ENCODE measurements at places on chromosomes 13 and 19.

DNA sequence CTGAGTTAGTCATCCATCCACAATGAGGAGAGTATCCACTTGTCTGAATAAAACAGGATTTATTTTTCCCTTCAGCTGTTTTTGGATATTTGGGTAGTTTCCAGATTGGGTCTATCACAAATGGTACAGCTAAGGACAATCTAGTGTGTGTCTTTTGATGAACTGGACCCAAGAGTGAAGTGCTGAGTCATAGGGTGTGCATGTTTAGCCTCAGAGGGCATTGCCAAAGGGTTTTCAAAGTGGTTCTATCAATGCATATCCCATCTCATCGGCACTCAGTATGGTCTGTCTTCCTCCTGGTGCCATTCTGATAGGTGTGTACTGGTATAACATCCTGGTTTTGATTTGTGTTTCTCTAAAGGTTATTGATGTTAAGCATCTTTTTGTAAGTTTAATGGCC, 62.3 kb downstream of the GSX1 start:
- DNase-seq = no peak

- DNase-seq = no peak
Observed at GRCh38 chr13:112669881-112670499, 19.8 kb upstream of the ATP11A start.

DNA sequence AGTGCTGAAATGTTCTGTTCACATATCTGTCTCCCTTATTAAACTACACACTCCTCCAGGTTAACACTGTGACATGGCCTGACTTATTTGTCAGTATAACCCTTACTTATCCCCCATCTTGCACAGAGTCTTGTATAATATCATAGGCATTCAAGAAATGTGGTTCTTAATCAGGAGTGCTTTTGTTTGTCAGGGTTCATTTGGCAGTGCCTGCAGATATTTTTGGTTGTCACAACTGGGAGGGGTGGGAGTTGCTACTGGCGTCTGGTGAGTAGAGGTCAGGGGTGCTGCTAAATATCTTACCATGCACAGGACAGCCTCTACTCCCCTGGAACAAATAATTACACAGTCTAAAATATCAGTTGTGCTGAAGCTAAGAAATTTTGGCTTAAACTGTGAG, 20.4 kb upstream of the OBI1 start:
- no peak for DNase-seq

DNA sequence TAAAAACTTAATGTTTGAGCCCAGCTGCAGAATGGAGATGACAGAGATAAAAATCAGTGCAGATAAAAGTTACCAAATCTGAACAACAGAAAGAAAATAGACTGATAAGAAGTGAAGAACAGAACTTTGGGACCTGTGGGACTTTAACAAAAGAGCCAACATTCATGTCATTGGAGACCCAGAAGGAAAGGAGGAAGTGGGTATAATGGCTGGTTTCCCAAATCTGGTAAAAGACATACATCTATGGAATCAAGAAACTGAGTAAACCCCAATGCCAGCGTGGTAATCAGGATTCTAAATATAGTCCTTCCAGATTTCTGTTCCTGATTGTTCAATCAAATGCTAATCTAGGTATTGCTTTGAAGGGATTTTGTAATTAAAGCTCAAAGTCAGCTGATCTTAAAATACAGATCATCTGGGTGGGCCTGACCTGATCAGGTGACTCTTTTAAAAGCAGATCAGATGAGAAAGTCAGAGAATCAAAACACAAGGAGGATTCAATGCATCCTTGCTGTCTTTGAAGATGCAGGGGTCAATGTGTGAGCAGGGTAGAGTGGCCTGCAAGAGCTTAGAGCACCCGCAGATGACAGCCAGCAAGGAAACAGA, 25.3 kb upstream of the CEACAM20 start:
- no peak for DNase-seq

GRCh38 chr13:63774133-63774532, 2358.5 kb upstream of the PCDH20 start:
- no peak for DNase-seq

Measured in ureter (tissue), 1 donor.